ENCODE measurements at places on chromosomes 5 and 9. TPM values are rescaled to one million over a fixed set of nuclear protein-coding genes. Genes with fewer than 3 reads are reported as not detected.
A peak's percentile ranks its signal among the peaks of the same experiment; 100 is the strongest.

- DNase-seq: no peak
Observed at GRCh38 chr5:151218177-151218576, 5.7 kb downstream of the CCDC69 start.

The TLR4 gene
- total RNA-seq: 9.8 TPM

GRCh38 chr5:172293054-172293744 lies 9.6 kb upstream of the UBTD2 start:
- DNase-seq: peak; percentile 63

- DNase-seq: peak; percentile 22
Observed at GRCh38 chr9:88544245-88544644, 9.3 kb downstream of the NXNL2 start.

DNA sequence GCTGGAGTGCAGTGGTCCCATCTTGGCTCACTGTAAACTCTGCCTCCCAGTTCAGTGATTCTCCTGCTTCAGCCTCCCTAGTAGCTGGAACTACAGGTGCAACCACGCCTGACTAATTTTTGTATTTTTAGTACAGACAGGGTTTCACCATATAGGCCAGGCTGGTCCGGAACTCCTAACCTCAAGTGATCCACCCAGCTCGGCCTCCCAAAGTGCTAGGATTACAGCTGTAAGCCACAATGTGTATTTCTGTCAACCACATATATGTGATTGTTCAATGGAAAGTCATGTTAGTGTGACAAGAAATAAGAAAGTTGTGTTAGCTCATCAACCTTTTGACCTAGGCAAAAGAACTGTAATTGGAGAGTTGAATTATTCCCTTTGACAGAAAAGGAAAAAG lies 677.1 kb upstream of the CHD1 start:
- DNase-seq: no peak

- DNase-seq: no peak
Observed at GRCh38 chr5:148201151-148201550, 1.7 kb upstream of the SPINK6 start.

GRCh38 chr9:9790216-9790872 lies 822.5 kb downstream of the PTPRD start:
- DNase-seq: peak; percentile 25

GRCh38 chr5:150044329-150044681 lies 42.0 kb downstream of the CSF1R start:
- no peak for DNase-seq

- DNase-seq: no peak
Observed at GRCh38 chr5:44334622-44335021, 54.6 kb downstream of the FGF10 start.

GRCh38 chr9:84317563-84317962 lies 23.0 kb downstream of the SLC28A3 start:
- DNase-seq: no peak

The APBA1 gene
- 10.7 TPM for total RNA-seq

GRCh38 chr5:72587661-72588308 lies 80.6 kb upstream of the ZNF366 start:
- DNase-seq: no peak

The OR1N1 gene
- not detected for total RNA-seq

DNA sequence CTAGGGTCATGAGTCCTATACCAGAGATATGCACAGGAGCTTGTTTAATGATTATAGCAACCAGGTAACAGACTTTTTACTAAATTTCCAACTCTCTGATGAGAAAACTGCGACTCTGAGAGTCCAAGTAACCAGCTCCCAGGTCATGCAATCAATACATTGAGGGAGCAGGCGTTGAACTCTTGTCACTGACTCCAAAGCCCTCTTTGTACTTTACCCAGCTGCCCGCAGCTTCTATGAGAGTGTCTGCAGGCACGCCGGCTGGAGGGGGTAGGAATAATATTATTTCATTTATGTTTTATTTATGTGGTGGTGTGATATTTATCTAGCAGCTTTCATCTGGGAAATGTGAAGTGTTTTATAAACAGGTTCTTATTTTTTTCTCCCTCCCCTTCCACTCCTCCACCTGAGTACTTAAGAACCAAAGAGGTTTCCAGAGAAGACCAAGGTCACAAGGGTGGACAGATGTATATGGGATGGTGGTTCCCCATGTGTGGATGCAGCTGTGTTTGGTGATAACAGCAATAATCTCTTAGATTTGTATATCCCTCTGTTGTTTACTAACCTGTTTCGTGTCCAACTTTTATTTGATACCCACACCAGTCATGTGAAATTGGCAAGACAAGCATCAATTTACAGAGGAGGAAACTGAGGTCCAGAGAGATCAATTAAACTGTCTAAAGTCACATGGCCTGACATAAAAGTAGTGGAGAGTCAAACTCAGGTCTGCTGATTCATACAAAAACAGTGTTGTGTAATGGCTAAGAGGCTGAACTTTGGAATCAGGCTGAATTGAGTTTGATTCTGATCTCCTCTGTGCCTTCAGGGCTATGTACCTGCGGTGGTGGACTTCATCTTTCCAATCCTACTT lies 140.2 kb upstream of the TRIM32 start:
- DNase-seq: peak; percentile 31

The RETREG1 gene
- 63.7 TPM for total RNA-seq

The SPINK6 gene
- total RNA-seq: not detected

DNA sequence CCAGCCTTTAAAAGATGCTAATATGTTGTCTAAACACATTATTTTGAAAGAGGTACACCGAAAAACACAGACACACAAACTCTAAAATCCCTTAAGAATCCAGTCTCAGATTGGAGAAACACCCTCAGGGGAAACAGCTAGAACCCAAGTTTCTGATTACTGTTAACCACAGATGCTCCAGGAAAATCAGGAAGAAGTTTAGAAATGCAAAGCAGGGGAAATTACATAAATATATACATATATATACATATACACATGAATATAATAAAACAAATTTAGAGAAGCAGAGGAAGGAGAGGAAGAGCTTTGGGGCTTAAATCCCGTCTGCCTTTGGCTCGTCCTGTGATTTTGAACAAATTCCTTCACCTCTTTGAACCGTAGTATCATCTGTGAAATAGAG lies 73.2 kb upstream of the KLF4 start:
- no peak for DNase-seq

- no peak for DNase-seq
Observed at GRCh38 chr5:5665225-5666075, 243.0 kb downstream of the ICE1 start.

DNA sequence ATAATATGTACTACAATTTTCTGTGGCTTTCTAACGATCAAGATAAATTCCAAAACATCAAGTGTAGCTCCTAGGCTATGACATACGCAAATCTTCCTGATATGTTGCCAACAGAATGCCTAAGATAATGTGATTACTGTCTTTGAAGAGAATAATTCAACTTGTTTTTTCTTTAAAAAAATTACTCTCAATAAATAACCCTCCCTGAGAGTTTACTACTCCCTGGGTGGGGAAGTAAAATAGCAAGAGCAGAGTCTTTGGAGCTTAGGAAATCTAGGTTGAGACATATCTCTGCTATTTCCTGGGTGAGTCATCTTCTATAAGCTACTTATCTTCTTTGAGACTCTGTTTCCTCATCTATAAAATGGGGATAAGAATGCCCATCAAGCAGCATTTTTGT lies 201.2 kb downstream of the ACTL7B start:
- DNase-seq: no peak

Measured in mucosa of gallbladder (tissue), 1 donor.